ENCODE measurements at places on chromosomes 2 and 18. TPM values are rescaled to one million over a fixed set of nuclear protein-coding genes. Genes with fewer than 3 reads are reported as not detected.

Gene SMAD7
- total RNA-seq = 85.8 TPM

Gene INHA
- total RNA-seq = not detected

Gene RBFA
- total RNA-seq = 47.3 TPM

Gene DYTN
- not detected for total RNA-seq

- DNase-seq = no peak
- H3K4me1 ChIP-seq = no peaks in the 10 kb centered on the region
- H3K27ac ChIP-seq = no peak overlapping the region
- H3K36me3 ChIP-seq = no peaks in the 10 kb centered on the region
- no peak overlapping the region for H3K4me3 ChIP-seq
- peaks cover 9% of the 10 kb centered on the region for H3K27me3 ChIP-seq
Measured at GRCh38 chr2:46847726-46848412, 67.7 kb downstream of the MCFD2 start.

GRCh38 chr2:161745866-161746614 is 121.8 kb downstream of the SLC4A10 start:
- no peak overlapping the region for H3K4me3 ChIP-seq
- H3K4me1 ChIP-seq = no peaks in the 10 kb centered on the region
- no peaks in the 10 kb centered on the region for H3K27me3 ChIP-seq
- H3K36me3 ChIP-seq = peaks cover 11% of the 10 kb centered on the region
- H3K27ac ChIP-seq = no peak overlapping the region
- DNase-seq = no peak

GRCh38 chr18:76098674-76099411 is 396.2 kb downstream of the ZNF516 start:
- DNase-seq = no peak
- H3K27ac ChIP-seq = no peak overlapping the region
- no peaks in the 10 kb centered on the region for H3K36me3 ChIP-seq
- no peaks in the 10 kb centered on the region for H3K27me3 ChIP-seq
- no peaks in the 10 kb centered on the region for H3K4me1 ChIP-seq
- no peak overlapping the region for H3K4me3 ChIP-seq

DNA sequence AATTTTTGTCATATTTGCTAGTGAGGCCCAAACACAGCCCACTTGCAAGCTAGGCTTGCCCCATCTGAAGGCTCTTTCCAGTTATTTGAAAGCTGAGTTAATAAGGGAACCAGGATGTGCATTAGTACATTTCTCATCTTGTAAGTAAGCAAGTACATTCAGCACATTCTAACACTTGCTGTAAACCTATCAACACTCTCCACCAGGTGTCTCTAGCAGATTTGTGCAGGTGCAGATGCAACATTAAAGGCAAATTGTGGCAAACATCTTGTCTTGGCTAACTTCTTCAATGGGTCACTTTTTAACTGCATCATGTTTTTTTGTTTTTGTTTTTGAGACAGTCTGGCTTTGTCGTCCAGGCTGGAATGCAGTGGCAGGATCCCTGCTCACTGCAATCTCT is 25.3 kb upstream of the MFSD6 start:
- H3K4me3 ChIP-seq = no peak overlapping the region
- DNase-seq = no peak
- H3K27me3 ChIP-seq = no peaks in the 10 kb centered on the region
- no peak overlapping the region for H3K27ac ChIP-seq
- no peaks in the 10 kb centered on the region for H3K4me1 ChIP-seq

- H3K36me3 ChIP-seq = no peaks in the 10 kb centered on the region
- no peak overlapping the region for H3K27ac ChIP-seq
- no peak overlapping the region for H3K4me3 ChIP-seq
- H3K27me3 ChIP-seq = no peaks in the 10 kb centered on the region
- DNase-seq = no peak
Measured at GRCh38 chr2:157793053-157793612, 83.0 kb downstream of the ACVR1 start.

GRCh38 chr2:72539071-72539552 is 286.7 kb downstream of the EXOC6B start:
- H3K4me3 ChIP-seq = no peak overlapping the region
- H3K27me3 ChIP-seq = no peaks in the 10 kb centered on the region
- no peaks in the 10 kb centered on the region for H3K36me3 ChIP-seq
- no peak for DNase-seq
- peaks cover 2% of the 10 kb centered on the region for H3K4me1 ChIP-seq

All from natural killer cell treated with Interleukin-12 subunit alpha and Interleukin-12 subunit beta and Interleukin-15 and Interleukin-18, amount 100 ng/mL, for 72 hours (primary cell).